PC-3 (cell line): ENCODE measurements at places on chromosomes 12 and 14. TPM values are rescaled to one million over a fixed set of nuclear protein-coding genes. Genes with fewer than 3 reads are reported as not detected.
A peak's percentile ranks its signal among the peaks of the same experiment; 100 is the strongest.

GRCh38 chr12:53624956-53625355, 1.2 kb downstream of the ATF7 start:
- H3K27me3 ChIP-seq, result no peaks in the 10 kb centered on the region
- no peak overlapping the region for H3K27ac ChIP-seq
- DNase-seq, result no peak
- peaks cover 3% of the 10 kb centered on the region; the same call in 1 of the 2 replicates for H3K36me3 ChIP-seq

GRCh38 chr12:53726341-53726740, 911 bp downstream of the CALCOCO1 start:
- H3K27me3 ChIP-seq, result no peaks in the 10 kb centered on the region
- DNase-seq, result peak; percentile 37
- H3K4me3 ChIP-seq, result peak overlapping the region; percentile 77
- H3K27ac ChIP-seq, result no peak overlapping the region
- no peaks in the 10 kb centered on the region for H3K36me3 ChIP-seq
- H3K4me1 ChIP-seq, result peaks cover 16% of the 10 kb centered on the region

GRCh38 chr12:69648476-69648875, 37.8 kb upstream of the LRRC10 start:
- H3K4me3 ChIP-seq, result no peak overlapping the region
- H3K27me3 ChIP-seq, result no peaks in the 10 kb centered on the region
- H3K36me3 ChIP-seq, result no peaks in the 10 kb centered on the region

DNA sequence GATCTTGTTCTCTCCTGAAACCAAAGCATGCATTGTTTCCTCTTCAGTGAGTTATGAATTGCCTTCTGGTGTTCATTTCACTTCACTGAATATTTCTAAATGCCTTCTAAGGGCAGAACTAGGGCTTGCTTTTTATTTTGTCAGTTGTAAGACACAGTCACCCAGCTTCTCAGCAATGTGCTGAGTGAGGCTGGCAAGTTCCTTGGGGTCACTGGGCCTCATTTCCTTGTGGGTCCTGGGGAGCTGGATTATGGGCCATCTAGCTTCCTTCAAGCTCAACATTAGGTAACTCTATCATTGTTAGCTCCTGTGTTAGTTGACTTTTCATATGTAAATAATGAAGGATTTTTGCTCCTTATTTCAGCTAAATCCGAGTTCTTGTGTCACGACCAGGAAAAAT, 13.8 kb downstream of the ASCL4 start:
- H3K27me3 ChIP-seq, result peaks cover 39% of the 10 kb centered on the region
- no peak overlapping the region for H3K4me3 ChIP-seq
- H3K27ac ChIP-seq, result no peak overlapping the region
- no peaks in the 10 kb centered on the region for H3K4me1 ChIP-seq
- no peaks in the 10 kb centered on the region for H3K36me3 ChIP-seq
- DNase-seq, result no peak

Gene NRIP2
- total RNA-seq, result not detected in 2 replicates

DNA sequence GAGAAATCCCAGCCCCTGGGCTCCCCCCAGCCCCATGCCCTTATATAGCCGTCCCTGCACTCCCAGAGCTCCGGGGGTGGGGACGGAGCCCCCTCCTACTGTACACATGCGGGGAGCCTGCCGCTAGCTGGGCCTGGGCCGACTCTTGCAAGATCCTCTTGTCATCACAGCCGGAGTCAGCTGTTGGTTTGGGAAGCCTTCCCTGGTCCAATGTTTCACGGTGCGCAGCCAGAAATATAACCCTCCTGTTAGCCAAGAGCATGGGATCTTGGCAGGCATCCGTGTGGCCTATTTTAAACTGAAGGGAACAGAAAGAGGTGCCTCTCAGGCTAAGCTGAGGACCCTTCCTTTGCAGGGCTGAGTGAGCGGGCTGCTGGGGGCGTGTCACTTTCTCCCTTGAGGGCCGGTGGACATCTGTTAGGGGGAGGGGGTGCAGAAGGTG, 175.3 kb downstream of the TSPAN9 start:
- no peaks in the 10 kb centered on the region for H3K4me1 ChIP-seq
- H3K27me3 ChIP-seq, result no peaks in the 10 kb centered on the region
- H3K4me3 ChIP-seq, result no peak overlapping the region
- H3K27ac ChIP-seq, result no peak overlapping the region
- no peak for DNase-seq

- no peaks in the 10 kb centered on the region for H3K36me3 ChIP-seq
- peak; percentile 20 for DNase-seq
- no peak overlapping the region for H3K27ac ChIP-seq
- no peaks in the 10 kb centered on the region for H3K4me1 ChIP-seq
- H3K4me3 ChIP-seq, result no peak overlapping the region
Measured at GRCh38 chr14:100828031-100828769, 2.3 kb downstream of the MEG3 start.

DNA sequence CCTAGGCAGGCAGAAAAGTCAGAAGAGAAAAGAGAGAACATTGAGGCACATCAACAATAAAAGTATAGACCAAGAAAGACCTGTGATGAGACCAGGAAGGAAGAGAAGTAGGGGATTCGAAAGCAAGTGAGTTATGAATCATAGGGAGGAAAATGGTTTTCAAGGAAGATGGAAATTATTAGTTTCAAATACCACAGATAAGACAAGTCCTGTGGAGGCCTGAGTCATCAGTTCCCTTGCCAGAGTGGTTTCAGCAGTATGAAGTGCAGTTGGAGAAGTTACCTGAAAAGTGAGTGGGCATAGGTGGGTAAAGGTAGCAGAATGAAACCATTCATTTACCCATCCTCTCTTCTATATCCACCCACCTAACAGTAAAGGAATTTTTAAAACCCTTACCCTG, 25.2 kb upstream of the TSPAN8 start:
- peak; percentile 92 for DNase-seq
- no peaks in the 10 kb centered on the region for H3K27me3 ChIP-seq
- H3K4me1 ChIP-seq, result peaks cover 19% of the 10 kb centered on the region
- H3K4me3 ChIP-seq, result no peak overlapping the region
- peak overlapping the region; percentile 72 for H3K27ac ChIP-seq

DNA sequence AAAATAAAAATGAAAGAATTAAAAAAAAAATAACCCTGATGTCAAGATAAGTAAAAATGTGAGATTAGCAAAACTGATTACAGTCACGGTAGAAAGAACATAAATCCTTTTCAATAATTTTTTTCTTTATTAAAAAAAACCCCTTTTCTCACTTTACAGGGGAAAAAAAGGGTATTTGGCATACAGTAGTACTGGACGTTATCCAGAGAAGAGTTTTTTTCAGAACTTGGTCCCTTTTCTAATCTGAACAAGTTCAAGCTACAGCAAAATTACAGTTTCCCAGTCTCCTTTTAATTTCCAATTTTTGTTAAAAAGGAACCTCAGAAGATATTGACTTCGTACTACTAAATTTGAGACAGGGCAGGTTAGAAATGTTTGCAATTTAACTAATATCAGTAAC, 134.7 kb upstream of the DCN start:
- no peak for DNase-seq
- H3K27ac ChIP-seq, result no peak overlapping the region
- no peaks in the 10 kb centered on the region for H3K36me3 ChIP-seq

DNA sequence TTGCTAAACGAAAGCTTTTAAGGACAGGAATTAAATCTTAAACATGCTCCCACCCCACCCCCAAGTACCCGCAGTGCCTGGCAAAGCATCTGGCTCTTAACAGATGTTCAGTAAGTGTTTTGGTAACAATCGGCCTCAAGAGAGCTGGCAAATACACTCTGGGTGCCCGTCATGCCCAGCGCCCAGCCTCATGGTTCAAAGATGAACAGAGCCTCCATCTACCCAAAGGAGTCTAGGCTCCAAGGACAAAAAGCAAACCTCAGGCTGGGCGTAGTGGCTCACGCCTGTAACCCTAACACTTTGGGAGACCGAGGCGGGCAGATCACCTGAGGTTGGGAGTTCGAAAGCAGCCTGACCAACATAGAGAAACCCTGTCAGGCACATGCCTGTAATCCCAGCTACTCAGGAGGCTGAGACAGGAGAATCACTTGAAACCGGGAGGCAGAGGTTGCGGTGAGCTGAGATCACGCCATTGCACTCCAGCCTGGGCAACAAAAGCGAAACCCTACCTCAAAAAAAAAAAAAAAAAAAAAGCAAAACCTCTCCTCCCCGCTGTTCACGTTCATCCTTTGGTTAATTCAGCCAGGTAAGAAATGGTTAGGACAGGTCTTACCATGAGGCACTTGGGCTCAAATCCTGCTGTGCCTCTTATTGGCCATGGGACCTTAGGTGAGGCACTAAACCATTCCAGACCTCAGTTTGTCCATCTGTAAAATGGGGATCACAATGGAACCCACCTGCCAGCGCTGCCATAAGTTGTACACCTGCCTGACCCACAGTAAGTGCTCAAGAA, 151.3 kb downstream of the BCL11B start:
- H3K4me1 ChIP-seq, result no peaks in the 10 kb centered on the region
- H3K36me3 ChIP-seq, result no peaks in the 10 kb centered on the region
- H3K4me3 ChIP-seq, result no peak overlapping the region
- H3K27ac ChIP-seq, result no peak overlapping the region

DNA sequence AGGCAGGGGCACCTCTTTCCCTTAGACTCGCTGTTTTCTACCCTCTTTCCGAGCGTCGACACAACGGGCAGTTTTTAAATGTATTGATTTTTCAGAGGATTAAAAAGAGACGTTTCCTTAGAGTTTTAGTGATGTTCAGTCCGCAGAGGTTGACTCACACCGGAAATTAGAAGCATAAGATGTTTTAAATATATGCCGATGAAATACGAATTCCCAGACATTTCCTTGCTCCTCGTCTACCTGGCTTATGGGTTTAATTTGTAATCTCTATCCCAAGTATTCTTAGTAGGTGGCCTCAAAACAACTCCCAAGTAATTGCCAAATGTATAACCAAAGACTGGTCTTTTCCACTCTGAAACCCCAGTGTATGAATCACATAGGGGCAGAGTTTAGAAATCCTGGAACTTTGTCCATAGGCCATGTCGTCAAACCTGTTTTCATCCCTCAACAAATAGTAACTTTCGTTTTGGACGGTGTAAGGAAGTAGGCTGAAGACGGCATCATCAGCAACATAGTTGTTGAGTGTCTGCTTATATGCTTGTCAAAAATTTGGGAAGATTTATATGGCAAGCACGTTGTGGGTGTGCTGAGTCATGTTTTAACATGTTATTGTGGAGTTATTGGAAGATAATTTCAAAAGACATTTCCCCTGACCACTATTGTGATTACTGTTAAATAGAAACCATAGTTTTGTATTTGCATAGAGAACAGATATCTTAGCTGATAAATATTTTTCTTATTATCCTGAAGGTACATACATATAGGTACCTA, 824 bp downstream of the TBK1 start:
- no peaks in the 10 kb centered on the region for H3K27me3 ChIP-seq
- H3K4me3 ChIP-seq, result peak overlapping the region; percentile 98
- H3K27ac ChIP-seq, result peak overlapping the region; percentile 94
- peaks cover 22% of the 10 kb centered on the region for H3K36me3 ChIP-seq

GRCh38 chr14:82636426-82636825, 1102.8 kb upstream of the SEL1L start:
- DNase-seq, result no peak
- no peaks in the 10 kb centered on the region for H3K36me3 ChIP-seq
- no peak overlapping the region for H3K4me3 ChIP-seq
- no peaks in the 10 kb centered on the region for H3K27me3 ChIP-seq
- H3K27ac ChIP-seq, result no peak overlapping the region

DNA sequence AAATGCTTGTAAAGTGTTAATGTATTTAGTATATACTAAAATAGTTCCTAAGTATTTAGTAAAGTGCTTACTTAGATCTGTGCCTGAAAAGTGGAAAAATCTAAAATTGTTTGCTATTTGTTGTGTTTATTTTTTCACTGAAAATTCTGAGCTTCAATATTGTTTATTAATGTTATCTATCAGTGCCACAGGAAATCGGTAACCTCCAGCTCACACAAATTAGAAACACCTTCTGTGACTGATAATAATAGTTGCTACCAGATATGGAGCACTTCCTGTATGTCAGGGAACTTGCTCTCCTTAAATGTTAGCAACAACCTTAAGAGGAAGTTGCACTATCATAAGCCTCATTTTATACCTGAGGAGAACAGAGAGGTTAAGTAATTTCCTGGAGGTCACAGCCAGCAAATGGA, 723 bp upstream of the LRP10 start:
- peak overlapping the region; percentile 88 for H3K4me3 ChIP-seq
- peak overlapping the region; percentile 94 for H3K27ac ChIP-seq
- H3K36me3 ChIP-seq, result peaks cover 13% of the 10 kb centered on the region; the same call in 1 of the 2 replicates
- peaks cover 18% of the 10 kb centered on the region for H3K4me1 ChIP-seq

Gene TRAF3
- total RNA-seq, result 19.4 and 35.0 TPM in 2 replicates

Gene PPP1R3E
- total RNA-seq, result 3.2 and 5.0 TPM in 2 replicates
